ENCODE measurements at places on chromosomes 4 and X.

DNA sequence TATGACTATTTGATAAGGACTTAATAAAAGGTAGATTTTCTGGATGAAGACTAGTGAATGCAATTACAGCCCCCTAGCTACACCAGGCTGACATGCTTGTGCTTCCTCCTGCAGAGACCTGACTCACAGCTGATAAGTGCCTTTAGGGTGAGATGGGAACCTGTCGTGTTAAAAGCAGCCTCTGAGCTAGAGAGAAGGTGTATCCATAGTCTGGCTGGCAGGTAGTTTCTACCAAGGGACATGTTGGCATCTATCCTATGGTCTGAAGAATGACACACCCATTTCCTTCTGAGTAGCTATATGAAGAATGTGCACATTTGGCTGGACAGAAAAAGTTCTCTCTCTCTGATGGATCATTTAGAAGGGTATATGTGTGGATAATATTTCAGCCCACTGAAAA is 64.1 kb downstream of the PARM1 start:
- no peak for DNase-seq

DNA sequence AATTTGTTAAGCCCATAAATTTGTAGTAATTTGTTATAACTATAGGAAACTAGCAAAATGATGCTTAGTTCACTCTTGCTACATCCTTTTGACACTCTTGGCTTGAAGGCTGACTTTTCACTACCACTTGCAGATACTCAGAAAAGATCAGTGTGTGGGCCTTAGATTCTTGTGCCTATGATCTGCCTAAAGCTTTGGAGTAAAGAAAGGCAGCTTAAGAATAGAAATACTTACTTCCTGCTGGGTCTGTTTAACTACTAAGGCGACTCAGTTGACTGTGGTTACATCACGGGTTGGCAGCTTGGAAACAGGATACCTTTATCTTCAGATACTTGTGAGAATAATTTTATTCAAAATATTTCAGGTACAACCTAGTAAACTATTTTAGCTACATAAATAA is 201.4 kb upstream of the FMR1 start:
- no peak for DNase-seq

DNA sequence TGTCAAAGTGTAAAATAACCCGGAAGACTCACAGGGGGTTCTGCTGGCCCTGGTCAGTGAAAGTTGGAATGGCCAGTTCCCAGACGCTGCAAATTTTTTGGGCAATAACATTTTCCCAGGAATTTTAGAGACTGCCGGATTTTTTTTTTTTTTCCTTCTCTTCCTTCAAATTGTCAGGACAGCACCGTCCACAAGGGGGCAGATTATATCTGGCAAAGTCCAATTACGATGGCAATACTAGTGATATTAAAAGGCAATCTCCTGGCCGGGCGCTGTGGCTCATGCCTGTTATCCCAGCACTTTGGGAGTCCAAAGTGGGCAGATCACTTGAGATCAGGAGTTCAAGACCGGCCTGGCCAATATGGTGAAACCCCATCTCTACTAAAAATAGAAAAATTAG is 20.5 kb downstream of the SLC25A5 start:
- peak; percentile 35 for DNase-seq

DNA sequence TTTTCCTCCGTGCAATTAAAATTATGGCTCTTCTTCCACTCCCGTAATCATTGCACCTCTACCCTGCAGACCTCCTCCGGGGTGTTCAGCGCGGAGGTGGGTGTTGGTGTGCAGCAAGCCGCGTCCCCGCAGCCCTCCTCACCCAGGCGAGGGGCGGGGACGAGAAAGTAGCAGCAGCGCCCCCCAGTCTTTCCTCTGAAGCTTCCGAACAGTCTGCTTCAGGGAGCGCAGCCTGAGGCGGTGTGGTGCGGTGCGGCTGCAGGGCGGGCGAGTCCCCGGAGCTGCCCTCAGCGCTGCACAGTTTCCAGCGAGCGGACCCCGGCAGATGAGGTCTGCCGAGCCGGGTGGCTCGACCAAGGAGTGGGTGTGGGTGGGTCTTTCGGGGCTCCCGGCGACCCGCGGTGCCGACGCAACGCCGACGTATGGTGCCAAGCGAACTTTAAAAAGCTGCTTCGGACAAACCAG is at the start of gene FRAS1:
TSS of gene FRAS1 (plus strand) at position 189 of the 465 bp plus-strand sequence. CDS start 687 bp downstream, outside the sequence.
- DNase-seq: peak; percentile 61

GRCh38 chr4:180999217-180999616 is 1244.0 kb upstream of the TENM3 start:
- DNase-seq: no peak

DNA sequence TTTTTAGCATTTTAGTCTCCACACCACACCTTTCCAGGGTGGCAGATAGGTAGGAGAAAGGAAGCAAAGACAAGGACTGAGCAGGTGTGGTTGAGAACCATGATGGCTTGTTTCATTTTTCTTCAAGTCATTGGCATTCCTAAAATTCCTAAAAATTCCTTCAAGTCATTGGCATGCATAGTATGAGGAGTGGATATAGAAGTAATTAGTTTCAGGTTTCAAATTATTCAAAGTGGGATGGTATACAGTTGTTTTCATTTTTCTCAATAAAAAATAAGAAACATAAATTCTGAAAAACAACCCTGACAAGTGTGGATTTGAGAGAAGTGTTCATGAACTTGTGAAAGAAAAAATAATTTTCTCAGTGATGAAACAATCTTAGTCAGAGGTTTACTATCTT is 22.3 kb upstream of the HERC3 start:
- no peak for DNase-seq

GRCh38 chr4:82508011-82508410 is 53.8 kb downstream of the TMEM150C start:
- no peak for DNase-seq

- peak; percentile 57 for DNase-seq
Measured at GRCh38 chr4:123832173-123833026, 435.8 kb downstream of the SPRY1 start.

GRCh38 chr4:108840426-108840975 is 77.6 kb upstream of the ETNPPL start:
- DNase-seq: no peak

GRCh38 chrX:10578527-10578926 is 41.9 kb downstream of the MID1 start:
- no peak for DNase-seq

GRCh38 chrX:79412972-79413371 is 45.8 kb upstream of the ITM2A start:
- DNase-seq: no peak

- DNase-seq: no peak
Measured at GRCh38 chr4:30716681-30717207, 3.4 kb upstream of the PCDH7 start.

DNA sequence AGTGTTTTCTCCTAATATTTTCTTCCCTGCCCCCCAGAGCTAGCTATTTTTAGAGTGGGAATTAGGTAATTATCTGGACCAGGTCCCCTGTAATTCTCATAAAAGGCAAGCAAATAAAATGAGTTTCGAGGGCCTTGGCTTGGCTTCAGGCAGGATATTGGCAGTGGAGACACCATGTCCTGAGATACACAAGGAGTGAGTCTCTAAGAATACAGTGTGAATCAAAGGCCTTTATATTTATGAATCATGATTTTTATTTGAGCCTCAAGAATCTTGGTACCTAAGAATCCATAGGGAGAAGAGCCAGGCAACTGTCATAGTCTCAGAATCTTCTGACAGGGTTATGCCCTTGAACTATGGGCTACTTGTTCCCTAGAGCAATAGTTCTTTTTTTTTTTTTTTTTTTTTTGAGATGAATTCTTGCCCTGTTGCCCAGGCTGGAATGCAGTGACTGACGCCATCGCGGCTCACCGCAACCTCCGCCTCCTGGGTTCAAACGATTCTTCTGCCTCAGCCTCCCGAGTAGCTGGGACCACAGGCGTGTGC is 205.4 kb downstream of the LDB2 start:
- DNase-seq: no peak

DNA sequence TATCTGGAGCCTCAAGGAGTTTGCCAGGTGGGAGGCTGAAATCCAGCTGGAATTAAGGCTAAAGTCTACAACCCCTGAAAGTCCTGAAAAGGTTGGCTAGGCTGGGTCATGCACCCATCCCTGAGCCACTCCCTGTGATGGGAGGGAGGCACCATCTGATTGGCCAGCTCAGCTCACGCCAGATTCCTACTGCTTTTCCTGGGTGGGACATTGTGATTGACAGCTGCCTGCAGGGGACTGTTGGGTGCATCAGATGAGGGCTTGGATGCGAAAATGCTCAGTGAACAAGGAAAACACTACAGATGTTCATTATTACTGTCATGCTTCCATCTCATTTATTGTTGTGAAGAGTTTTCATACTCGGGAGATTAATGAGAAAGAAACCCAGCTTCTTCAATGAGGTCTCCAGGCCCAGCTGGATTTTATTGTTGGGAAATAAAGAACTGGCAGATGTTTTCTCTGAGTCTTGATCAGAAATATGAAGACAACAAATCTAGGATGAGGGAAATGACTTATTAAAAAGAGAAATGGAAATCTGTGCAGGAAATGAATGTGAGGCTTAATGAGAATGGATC is 185.9 kb downstream of the STK32B start:
- no peak for DNase-seq

DNA sequence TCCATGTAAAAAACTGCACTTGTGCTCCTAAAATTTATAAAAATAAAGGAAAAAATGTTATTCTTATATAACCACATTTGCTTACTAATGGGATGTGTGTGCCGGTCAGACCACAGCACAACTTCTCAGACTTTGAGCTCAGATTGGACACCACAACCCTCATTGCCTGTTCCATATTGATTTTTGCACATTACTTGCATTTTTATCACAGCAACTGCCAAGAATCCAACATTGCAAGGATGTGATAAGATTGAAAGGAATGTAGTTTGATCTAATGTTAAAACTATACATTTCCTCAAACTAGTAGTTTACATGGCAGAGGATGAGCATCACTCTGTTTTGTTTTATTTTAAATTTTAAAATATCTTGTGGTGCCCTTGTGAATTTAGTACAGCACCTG is 227.8 kb downstream of the KDR start:
- no peak for DNase-seq
